ENCODE measurements at places on chromosomes 7 and 10.

- no peak for DNase-seq
Measured at GRCh38 chr10:122618461-122619165, 58.1 kb downstream of the DMBT1 start.

DNA sequence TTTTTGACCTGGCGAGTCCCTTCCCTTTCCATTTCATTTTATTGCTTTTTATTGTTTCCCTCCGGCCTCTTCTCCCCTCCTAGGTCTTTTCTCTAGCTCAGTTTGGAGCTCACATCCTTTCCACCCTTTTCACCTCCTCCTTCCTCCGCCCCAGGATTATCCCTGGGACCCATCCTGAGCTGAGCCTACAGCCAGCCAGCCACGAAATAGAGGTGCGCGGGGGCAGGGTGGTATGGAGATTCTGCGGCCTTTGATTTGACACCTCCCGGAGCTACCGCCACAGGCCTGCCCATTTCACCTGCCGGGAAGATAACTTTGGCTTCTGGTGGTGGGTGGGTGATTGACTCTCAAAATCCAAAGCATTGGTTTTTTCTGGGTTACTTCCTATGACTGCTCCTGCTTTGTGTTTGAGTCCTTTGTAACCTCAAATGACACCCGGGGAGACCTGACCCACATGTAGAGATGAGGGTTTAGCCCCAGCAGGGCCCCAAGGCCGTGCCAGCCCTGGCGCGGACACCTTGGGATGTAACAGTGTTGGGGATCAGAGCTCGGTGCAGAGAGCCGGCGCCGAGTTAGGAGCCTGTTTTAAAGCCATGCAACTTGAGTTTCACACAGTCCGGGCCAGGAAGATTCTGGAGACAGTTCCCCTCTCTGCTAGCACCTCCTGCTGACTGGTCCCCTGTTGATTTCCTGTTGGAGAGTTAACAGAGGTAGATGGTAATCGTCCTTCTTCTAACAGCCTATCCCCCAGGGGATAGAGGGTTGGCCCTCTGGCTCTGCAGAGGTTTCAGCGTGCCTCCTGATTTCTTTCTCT lies 1.5 kb downstream of the DUSP5 start:
- DNase-seq: no peak

GRCh38 chr10:18261063-18261610 lies 120.9 kb downstream of the CACNB2 start:
- DNase-seq: no peak

- no peak for DNase-seq
Measured at GRCh38 chr10:78212786-78213175, 179.1 kb downstream of the RPS24 start.

DNA sequence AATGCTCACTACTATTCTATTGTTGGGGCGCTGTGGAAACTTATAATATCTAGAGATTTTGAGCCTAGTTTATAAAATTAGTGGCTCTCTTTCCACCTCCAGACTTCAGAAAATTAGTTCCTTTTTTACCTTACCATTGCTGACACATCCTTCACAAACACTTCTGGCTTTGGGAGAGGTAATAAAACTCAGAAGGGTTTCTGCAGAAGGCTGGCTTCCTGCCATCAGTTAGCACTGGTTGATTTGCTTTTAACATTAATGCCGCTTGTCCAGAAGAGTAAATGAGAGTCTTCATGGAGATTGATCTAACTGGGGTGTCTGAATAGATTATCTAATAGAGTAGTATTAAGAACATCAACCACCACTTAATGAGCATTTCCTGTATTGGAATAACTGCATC lies 20.3 kb downstream of the ACSM6 start:
- no peak for DNase-seq

- no peak for DNase-seq
Measured at GRCh38 chr10:11397077-11397965, 214.1 kb downstream of the USP6NL start.

- peak; percentile 60 for DNase-seq
Measured at GRCh38 chr7:18638594-18639452, 143.3 kb downstream of the HDAC9 start.

DNA sequence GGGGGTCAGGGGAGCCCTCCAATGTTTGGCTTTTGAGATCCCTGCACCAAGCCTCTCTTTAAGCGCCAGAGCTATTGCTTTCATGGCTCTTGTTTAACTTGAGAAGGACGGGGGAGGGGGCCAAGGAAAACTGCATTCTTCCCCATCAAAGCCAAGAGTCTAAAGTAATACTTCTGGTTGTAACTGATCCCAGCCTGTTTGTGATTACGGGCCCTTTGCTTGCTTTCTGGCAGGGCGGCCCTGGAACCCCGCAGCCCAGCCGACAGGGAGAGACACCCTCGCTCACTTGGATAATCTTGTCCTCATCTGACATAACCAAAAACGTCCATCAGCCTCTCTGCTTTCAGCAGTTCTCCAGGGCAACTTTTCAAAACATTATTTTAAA lies 154.7 kb downstream of the NEURL1 start:
- no peak for DNase-seq

DNA sequence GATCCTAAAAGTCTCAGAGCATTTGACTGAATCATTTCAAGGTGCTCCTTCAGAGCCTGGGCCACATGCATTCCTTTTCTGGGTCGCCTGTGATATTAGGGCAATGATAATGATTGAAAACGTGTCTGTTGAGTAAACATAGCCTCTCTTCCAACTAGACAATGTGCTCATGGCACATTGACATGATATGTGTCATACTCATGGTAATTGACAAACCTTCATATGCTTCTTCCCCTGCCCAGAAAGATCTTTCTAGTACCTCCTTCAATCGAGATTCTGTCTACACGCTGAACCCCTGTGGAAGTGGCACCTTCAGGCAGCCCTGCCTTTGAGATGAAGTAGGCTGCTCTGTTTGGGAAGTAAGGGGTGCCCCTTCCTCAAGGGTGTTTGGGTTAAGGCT lies 98.9 kb upstream of the TCF7L2 start:
- DNase-seq: no peak

DNA sequence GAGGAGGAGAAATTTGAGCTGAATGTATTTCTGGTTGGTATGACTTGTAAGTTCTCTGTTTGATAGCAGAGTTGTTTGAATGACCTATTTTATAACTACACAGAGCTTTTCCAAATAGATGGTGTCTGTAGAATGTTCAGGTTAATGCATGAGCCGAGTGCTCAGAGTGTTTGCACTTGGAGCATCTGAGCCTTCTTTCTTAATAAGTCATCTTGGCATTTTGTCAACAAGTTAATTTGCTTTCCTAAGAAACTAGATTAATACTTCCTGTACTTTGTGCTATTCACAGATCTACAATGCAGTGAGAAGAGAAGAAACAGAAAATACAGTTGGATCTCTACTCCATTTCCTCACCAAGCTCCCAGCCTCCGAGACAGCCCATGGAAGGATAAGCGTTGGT lies 138.2 kb downstream of the PLCE1 start:
- DNase-seq: no peak

DNA sequence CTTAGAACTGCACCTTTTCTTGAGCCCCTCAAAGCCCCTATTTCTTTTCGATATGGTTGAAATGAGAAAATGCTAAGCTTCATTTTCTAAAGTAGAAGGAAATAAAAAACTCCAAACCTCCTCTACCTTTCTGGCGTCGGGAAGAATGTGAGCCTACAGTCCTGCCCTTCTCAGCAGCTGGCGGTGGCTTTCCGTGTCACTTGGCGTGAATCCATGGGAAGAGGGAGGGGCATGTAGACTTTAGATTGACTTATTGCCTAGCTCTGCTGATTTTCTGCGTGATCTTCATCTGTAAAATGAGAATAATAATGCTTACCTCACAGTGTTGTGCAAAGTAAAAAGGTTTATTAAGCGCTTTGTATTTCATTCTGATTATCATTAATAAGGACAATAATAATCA lies 35.0 kb downstream of the PRR15 start:
- no peak for DNase-seq

GRCh38 chr7:17474724-17475344 lies 176.4 kb downstream of the AHR start:
- no peak for DNase-seq

- no peak for DNase-seq
Measured at GRCh38 chr10:124935946-124936345, 6.0 kb upstream of the ZRANB1 start.

- DNase-seq: no peak
Measured at GRCh38 chr7:79272066-79272669, 181.3 kb downstream of the MAGI2 start.

- no peak for DNase-seq
Measured at GRCh38 chr7:2452074-2452507, 24.1 kb downstream of the GRIFIN start.

GRCh38 chr10:34305189-34305588 lies 509.9 kb downstream of the PARD3 start:
- no peak for DNase-seq

DNA sequence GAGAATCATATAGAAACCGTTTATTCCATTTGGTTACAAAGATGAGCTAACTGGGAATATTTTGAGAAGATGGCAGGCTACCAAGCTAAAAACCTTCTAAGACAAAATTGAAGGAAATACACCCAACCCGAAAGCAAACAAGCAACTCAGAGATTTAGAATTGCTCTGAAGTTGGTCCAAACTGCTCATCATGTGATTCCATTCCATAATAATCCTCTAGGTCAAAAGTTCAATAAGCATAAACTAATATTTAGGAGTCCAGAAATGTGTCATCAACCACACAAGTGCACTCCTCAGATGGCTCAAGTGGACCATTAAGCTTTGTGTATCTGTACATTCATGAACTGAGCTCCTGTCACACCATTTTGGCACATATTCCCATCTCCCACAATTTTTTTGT lies 28.7 kb downstream of the DGKI start:
- DNase-seq: no peak

DNA sequence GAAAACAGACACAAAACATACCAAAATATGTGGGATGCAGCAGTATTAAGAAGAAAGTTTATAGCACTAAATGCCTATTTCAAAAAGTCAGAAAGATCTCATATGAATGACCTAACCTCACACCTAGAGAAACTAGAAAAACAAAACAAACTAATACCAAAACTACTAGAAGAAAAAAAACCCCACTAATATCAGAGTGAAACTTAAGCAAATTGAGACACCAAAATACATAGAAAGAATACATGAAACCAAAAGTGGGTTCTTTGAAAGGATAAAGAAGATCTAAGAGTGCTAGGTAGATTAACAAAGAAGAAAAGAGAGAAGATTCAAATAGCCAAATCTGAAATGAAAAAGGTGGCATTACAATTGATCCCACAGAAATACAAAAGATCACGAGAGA lies 494.1 kb downstream of the SH2D4B start:
- DNase-seq: no peak

DNA sequence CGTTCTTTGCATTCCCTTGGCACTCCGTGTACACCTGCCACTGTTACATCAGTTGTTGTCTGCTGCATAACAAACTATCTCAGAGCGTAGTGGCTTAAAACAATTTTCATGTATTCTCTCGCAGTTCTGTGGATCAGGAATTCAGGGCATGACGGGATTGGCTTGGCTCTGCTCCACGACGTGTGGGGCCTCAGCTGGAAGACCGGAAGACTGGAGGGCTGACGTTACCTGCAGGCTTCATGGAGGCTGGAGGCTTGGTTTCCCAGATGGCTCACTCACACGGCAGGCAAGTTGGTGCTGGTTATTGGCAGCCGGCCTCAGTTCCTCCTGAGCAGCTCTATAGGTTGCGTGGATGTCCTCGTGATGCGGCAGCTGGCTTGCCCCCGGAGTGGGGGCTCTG lies 25.5 kb downstream of the NYAP1 start:
- peak; percentile 42 for DNase-seq

DNA sequence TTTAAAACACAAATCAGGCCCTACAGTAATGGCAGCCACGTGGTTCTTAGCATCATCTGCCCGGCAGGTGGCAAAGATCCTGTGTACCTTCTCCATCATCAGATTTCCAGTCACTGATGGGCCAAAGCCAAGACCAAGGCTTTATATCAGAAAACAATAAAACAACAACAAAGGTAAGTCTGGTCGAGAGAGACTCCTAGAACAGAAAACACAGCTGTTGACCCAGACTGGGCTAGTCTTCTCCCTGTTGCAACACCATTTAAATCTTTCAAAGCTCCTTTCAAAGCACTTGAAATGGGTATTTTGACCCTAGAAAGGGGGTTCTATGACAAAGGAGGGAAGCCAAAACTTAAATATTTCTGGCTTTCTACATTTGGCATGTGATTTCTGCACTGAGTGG lies 285.6 kb downstream of the IPMK start:
- DNase-seq: no peak

DNA sequence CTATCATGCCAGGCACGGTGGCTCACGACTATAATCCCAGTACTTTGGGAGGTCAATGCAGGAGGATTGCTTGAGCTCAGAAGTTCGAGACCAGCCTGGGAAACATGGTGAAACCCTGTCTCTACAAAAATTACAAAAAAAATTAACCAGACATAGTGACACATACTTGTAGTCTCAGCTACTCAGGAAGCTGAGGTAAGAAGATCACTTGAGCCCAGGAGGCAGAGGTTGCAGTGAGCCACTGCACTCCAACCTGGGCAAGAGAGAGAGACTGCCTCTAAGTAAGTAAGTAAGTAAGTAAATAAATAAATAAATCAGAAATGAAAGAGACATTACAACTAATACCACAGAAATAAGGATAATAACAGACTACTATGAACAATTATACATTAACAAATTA lies 36.2 kb downstream of the PDLIM1 start:
- DNase-seq: no peak

DNA sequence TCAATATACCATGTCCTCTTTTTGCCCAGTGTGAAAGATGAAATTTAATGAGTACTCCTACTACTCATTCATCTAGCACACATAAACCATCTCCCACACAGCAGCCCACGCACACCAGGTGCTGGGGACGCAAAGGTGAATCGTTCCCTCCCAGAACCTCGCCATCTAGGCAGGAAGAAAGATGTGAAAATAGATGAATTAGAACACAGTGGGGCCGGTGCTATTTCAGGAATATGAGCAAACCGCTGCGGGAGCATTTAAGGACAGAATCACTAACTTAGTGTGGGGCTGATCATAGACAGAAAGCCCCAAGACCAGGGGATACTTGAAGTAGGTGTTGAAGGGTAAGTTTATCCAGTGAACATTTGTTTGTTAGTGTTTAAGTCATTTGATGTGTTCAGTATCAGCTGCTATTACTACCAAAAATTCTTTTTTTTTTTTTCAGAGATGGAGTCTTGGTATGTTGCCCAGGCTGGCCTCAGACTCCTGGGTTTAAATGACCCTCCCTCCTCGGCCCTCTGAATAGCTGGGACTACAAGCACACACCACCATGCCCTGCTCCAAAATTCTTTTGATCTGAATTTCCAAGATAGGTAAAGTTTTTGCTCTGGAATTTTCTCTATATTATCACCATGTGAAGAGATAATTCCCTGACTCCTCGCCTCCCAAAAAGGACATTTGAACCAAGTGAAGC lies 48.8 kb downstream of the CPXM2 start:
- no peak for DNase-seq

- no peak for DNase-seq
Measured at GRCh38 chr7:150363872-150364271, 4.8 kb upstream of the REPIN1 start.

DNA sequence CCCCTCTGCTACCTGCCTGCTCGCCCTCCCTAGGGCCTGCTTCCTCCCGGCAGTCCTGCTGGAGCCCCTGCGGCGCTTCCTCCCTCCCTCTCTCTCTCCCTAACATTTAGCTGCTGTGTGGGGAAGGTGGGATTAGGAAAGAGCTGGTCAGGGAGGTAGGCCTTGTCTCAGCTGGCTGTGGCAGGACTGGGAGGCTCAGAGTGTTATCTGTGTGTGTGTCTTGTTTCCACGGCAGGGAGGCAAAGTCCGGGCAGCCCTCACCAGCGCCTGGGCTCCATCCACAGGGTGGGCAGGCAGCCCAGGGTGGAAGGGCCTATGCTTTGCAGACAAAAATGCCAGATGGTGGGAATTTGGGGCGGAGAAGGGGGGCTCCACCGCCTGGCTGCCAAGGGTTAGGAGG lies 105.7 kb downstream of the RPS24 start:
- DNase-seq: no peak

All from AG09309 (cell line).